ENCODE measurements at places on chromosomes 2 and 18.
A peak's percentile ranks its signal among the peaks of the same experiment; 100 is the strongest.

- no peak for DNase-seq
These were observed 498.9 kb upstream of the NETO1 start for GRCh38 chr18:73366713-73367112.

DNA sequence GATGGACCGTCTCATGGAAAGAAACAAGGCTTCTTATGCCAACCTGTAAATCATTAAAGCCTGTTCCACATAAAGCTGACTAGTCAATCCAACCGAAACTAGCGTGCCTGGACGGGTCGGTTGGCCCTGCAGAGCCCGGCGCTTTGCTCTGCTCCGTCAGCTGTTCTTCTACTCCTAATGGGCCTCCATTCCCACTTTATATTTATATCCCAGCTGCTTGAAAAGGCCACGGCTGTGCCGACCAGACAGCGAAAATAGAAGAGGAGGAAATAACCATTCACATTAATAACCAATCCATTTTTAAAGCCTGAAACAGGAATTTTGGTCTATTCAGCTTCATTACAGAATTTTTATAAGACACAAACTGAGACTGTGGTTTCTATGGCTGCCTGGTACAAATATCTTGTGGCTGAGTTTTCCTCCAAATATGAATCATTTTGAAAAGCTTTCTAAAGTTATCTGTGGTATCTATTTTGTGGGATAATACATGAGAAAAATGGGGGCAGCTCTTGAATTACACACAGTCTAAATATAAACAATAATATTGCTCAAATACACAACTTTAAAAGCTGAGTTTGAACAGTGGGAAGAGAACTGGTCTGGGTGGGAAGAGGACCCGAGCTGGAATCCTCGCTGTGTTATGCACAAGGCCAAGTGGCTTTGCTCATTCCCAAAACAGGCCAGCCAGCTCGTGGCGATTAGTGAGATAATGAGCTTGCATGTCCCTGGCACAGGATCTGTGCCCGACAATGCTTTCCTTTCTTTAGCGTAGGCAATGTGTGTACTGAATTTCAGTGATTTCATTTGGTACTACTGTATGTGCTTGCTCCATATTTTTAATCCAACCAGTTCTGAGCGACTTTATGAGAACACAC lies 10.5 kb upstream of the FAM124B start:
- DNase-seq, result peak; percentile 3

DNA sequence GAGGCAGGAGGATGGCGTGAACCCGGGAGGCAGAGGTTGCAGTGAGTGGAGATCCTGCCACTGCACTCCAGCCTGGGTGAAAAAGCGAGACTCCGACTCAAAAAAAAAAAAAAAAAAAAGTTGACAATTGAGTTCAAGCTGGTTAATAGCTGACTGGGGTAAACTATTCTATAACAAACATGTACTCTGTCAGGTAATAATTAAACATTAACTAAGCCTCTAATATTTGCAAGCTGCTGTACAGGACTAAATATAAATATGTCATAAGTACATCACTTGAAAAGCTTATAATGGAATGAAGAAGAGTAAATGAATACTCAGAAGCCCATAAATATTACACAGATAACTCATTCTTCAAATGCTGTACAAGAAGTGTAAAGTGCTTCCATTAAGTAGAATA lies 190.4 kb upstream of the CRIM1 start:
- no peak for DNase-seq

DNA sequence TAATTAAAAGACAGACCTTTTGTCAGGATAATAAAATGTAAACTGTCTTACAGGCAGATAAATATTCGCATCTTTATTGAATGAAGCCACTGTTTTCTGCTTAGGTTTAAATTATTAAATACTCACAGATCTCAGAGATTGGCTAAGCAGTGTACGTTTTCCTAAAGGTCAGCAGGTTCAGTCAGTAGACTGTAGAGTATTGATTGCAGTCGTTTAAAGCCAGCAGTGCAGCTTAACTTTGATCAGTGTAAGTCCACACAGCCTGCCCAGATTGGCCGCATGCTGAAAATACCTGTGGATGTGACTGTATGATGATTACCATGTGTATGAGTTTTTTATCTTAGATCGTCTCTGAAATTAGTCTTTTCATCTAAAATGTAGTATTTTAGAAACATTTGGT lies 42.3 kb downstream of the ATP9B start:
- no peak for DNase-seq

DNA sequence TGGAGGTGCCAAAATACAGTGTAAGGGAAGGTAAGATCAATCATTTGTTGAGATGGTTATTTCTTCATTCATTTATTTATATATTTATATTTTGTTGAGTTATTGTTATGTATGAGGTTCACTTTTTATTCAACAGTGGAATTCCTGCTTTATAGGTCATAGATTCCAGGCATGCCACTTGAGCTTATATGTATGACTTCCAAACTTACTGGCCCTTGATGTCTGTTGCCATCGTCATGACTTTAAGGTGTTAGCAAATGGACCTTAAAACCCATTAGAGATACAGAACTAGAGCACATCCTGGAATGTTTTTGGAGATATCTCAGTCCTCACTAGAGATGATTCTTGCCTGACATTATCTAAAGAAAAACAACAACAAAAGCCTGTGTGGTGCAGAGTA lies 25.9 kb downstream of the CCDC85A start:
- DNase-seq, result no peak

- DNase-seq, result no peak
These were observed 11.3 kb upstream of the CHRNA1 start for GRCh38 chr2:174775571-174775980.

GRCh38 chr2:1757567-1757966 lies 13.3 kb upstream of the PXDN start:
- DNase-seq, result no peak

DNA sequence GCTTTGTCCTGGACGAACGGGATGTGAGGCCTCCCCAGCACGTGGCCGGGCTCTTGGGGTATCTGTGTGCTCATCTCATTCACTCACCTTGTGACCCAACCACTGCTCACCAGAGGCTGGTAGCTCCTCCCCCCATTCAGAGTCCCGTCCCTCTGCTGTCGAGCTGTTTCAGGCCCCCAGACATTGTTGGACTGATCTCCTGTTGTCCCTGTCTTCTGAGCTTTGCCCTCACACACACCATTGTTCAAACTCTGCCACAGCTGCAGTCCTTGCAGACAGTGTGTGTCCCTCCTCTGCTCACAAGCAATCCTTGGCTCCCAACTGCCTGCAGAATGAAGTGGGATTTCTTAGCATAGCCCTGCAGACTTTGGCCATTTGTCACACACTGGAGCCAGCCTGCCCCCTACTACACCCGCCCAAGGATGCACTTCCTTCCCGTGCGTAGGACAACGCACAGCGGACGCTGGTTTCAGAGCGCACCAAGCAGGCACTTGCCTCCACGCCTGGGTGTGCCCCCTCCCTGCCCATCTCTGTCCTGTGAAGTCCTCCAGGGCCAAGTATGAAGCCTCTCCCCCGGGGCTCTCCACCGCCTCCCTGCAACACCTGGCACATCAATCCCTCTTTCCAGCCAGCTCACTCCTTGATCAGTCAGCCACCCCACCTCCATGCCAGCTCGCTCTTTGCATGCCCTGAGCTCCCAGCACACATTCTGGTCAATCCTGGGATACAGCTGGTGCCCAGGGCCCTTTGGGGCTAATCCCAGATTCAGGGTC lies 16.5 kb upstream of the PRLH start:
- no peak for DNase-seq

DNA sequence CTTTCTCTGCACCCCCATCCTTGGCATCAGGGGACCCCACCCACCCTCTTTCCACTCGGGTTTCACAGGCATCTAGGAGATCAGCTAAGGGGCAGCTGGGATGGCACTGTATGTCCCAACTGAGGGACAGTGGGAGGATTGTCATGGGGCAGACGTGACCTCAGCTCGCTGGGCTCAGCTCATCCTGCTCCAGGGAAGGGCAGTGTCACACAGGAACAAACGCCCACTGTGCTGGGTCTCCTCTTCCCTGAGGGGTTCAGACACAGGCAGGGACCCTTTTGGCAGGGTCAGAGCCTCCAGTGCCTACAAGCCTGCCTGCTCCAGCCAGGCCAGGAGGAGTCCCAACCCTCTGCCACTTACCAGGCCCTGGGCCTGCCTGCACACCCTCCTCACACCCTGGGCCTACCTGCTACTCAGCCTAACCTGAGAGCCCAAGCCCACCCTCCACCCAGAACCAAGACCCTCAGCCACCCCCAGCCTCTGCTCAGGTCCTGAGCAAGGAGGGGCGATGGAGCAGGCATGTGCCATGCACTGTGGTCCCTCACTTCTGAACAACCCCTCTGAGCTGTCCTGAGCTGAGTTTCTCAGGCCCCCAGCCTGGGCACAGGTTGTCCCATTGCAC lies 68.2 kb downstream of the HS1BP3 start:
- no peak for DNase-seq

DNA sequence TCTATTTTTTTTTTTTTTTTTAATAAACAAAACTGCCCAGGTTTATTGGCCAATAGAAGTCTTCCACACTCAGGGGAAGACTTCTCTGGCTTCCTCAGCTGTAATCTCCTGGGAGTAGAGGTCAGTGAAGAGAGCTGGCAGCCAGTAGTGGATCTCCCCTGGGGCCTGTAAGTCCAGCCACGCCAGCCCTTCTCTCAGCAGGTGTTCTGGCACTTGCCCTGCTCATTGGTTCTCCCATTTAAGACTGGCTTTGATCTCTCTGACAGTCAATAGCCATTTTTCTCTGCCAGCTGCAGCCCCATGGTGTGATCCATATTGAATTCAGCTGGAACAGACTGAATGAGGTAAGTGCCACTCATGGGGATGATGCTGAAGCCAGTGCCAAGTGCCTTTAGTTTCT lies 170.6 kb upstream of the SPHKAP start:
- peak; percentile 10 for DNase-seq

- no peak for DNase-seq
These were observed 72.7 kb downstream of the NYAP2 start for GRCh38 chr2:225472161-225472560.

DNA sequence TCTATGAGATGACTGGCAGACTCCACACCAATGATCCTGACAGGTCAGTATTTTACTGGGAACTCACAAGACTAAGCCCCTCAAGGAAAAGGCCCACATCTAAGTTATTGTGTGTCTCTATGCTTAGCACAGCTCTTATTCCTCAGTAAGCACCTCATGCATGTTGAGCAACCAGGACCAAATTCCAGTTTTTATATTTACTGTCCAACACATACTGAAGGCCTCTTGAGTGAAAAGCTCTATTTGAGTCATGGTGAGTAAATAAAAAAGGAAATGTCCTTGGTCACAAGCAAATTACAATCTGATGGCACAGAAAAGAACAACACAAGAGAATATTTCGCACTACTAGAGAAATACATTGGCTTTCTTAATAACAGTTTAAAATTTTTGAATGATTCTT lies 87.9 kb upstream of the ETAA1 start:
- DNase-seq, result peak; percentile 9

DNA sequence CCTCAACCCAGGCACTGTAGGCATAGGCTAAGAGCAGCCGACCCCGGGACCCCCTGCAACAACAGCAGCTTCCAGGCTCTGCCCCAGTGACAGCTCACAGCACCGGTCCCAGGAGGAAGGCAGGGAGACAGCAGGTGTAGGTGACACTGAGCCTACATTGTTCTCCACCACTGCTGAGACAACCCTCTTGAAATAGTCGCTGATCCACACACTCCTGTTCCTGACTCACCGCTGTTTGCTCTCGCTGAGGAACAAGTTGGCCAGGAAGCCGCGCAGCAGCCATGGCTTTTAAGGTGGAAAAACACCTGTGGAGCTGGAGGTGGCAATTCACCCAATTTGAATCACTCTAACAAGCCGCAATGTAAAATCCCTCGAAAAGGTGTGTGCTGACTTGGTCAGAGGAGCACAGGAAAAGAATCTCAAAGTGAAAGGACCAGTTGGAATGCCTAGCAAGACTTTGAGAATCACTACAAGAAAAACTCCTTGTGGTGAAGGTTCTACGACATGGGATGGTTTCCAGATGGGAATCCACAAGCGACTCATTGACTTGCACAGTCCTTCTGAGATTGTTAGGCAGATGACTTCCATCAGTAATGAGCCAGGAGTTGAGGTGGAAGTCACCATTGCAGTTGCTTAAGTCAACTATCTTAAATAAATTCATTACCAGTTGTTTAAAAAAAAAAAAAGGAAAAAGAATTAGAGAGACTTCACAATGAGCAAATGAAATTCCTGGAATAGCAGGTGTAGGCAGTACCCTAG lies 167.5 kb downstream of the ARL4C start:
- peak; percentile 63 for DNase-seq

- DNase-seq, result no peak
These were observed 2.0 kb downstream of the EIF2AK2 start for GRCh38 chr2:37154785-37155184.

DNA sequence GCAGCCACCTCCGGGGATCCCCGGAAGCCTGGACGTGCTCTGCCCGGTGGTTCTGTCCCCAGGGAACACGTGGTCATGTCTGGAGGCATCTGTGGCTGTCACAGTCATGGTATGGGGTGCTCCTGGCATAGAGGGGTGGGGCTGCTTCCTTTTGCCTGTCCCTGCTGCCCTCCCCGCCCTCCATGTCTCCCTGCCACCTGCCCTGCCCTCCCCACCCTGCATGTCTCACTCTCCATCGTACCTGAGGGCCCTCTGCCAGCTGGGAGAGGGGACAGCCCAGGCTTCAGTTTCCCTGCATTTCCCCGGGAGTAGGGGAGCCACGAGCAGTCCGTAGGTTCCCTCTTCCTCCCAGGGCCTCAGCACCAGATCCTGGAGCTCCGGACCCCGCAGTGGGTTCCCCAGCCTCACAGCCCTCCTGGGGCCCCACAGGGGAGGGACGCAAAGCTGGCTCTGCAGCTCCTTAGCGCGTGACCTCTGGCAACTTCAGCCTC lies 90.0 kb upstream of the CTDP1 start:
- no peak for DNase-seq

GRCh38 chr2:30721241-30721640 lies 86.0 kb downstream of the CAPN13 start:
- DNase-seq, result no peak

DNA sequence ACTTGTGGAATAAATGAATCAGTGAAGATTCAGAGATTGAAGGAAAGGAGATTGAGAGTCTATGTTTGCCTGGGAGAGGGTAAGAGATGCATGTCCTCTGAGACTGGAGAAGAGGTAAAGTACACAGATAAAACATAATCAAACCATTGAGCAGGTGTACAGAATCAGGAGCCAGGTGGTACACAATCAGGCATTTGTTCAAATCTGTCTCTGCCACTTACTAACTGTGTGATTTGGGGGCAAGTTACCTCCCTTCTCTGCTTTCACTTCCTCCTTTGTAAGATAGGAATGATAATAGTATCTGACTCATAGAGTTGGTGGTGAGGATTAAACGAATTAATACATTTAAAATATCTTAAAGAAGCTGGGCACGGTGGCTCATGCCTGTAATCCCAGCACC lies 94.0 kb downstream of the CDK15 start:
- DNase-seq, result no peak

DNA sequence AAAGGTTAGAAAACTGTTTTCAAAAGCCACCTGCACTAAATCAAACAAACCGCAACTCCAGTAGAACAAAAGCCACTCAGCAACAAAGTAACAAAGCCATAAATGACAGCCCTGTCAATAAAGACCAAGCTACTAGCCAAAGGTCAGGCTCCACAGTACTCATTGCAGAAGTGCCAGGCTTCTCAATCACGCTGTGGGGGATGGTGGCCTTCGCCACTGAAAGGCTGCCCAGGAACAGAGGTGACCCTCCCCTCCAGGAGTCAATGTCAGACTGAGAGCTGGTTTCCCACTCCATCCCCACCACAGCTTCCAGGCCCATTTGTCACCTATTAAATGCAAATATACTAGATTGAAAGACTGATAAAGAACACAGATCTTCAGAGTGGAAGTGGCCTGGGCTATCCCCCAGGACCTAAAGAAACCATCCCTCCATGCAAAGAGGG lies 5.9 kb downstream of the ATP8B1 start:
- DNase-seq, result peak; percentile 98

Data from NCI-H510A treated with DMSO at 0.1 percent for 48 hours (cell line).